ENCODE measurements at places on chromosomes 3 and 15. TPM values are rescaled to one million over a fixed set of nuclear protein-coding genes. Genes with fewer than 3 reads are reported as not detected.

The ROBO2 gene
- not detected for total RNA-seq

The SLC6A11 gene
- not detected for total RNA-seq

DNA sequence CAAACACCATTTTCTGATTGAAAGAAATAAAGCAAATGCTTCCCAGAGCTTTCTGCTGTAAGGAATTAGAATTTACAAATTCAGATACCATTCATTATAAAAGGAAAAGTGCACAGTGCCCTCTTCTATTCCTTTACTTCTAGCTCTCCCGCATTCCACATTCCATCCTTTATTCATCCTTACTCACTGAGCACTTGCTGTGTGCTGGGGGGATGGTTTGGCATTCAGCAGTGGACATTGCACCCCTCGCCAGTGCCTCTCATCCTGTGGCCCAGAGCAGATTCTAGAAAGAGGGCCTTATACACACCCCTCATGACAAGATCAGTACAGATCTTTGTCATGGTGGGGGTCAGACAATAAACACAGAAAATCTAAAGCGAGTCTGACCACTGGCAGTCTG lies 73.0 kb downstream of the MGLL start:
- DNase-seq, result no peak

DNA sequence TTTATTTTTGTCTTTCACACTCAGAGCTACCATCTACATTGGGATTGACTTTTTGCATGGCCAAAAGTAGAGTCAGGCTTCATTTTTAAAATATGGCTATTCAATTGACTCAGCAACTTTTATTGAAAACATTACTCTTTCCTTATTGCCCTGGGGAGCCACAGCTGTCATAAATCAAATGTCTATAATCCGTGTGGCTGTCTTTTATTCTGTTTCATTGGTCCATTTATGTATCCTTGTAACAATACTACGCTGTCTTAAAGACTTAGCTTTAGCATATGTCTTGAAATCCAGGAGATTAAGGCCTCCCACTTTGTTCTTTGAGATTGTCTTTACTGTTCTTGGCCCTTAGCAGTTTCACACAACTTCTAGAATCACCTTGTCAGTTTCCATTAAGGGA lies 55.2 kb downstream of the CEMIP start:
- no peak for DNase-seq

- no peak for DNase-seq
Measured at GRCh38 chr3:5498981-5499380, 311.5 kb downstream of the EDEM1 start.

GRCh38 chr3:12959838-12960378 lies 113.3 kb downstream of the IQSEC1 start:
- no peak for DNase-seq

- DNase-seq, result no peak
Measured at GRCh38 chr3:60423556-60423955, 827.7 kb downstream of the FHIT start.

GRCh38 chr3:52865994-52866393 lies 31.2 kb upstream of the MUSTN1 start:
- no peak for DNase-seq

Measured in G401 (cell line).